M059J (cell line): ENCODE measurements at places on chromosomes 3 and 15. TPM values are rescaled to one million over a fixed set of nuclear protein-coding genes. Genes with fewer than 3 reads are reported as not detected.

PXK gene
- 27.1 and 32.2 TPM in 2 replicates for total RNA-seq

DNA sequence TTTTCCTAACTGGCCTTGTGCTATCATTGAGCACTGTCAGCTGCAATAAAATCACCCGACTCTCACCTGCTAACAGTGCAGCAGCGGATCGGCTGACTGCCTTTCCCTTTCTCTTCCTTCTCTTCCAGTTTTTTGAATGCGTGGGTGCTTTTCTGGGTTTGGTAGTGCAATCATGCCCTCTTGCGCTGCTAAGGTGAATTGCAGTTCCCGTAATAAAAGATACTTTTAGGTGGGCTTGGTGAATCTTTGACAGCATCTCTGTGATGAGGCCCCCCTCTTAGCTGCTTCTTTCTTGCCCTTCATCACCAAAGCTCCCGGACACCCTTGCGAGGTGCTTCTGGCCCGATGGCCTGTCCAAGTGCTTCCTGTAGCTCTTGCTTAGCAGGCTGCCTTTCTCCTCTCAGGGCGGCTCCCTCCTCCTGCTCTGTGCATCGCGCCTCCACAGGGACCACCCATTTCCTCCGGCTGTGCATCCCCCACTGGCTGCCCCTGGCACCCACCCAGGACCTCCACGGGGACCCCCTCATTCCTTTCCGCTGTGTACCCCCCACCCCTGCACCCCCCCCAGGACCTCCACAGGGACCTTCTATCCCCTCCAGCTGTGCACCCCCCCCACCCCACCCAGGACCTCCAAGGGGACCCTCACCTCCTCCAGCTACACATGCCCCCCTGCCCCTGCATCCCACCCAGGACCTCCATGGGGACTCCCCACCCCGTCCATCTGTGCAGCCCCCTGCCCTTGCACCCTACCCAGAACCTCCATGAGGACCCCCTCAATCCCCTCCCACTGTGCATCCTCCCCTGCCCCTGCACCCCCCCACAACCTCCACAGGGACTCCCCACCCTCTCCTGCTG is 50.8 kb upstream of the RPL32 start:
- DNase-seq = peak; percentile 50

GOLGA8J gene
- total RNA-seq = 0.34 TPM in 1 of 2 replicates, not detected in the other

GOLGA6B gene
- total RNA-seq = not detected in 2 replicates

DNA sequence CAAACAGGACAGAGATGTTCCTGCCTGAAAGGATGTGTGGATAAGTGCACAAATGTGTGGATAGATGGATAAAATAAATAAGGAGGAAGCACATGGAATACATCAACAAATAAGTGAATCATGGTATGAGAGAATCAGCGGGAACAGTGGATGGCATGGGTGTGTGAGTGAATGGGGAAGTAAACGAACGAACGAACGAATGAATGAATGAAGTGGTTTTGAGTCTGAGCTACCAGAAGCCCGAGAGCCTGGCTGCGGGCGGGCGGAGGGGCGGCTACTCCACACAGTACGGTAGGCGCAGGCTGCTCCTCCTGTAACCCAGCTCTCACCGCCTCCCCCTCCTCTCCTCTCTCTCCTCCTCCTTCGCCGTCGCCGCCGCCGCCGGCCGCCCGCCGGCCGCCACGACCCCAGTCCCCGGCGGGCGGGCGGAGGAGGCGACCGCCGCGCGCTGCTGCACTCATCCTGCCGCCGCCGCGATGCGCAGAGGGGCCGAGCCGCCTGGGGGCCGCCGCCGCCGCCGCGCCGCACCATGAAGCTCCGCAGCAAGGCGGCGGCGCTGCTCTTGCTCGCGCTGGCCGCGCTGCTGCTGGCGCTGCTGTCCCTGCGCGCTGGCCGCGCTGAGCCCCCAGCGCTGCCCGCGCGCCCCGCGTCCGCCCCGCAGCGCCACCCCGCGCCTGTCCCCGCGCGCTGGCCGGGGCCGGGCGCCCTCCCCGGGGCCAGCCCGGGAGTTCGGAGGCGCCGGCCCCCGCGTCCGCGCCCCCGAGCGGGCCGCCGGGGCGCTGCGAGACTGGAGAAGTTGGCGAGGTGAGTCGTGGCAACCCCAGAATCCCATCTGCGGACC is at the start of gene GXYLT2:
Gene GXYLT2 (plus strand): TSS at position 342 of the 841 bp plus-strand sequence. CDS start 188 bp downstream, at position 530.
- peak; percentile 53 for DNase-seq

C3orf70 gene
- not detected in 2 replicates for total RNA-seq

DNA sequence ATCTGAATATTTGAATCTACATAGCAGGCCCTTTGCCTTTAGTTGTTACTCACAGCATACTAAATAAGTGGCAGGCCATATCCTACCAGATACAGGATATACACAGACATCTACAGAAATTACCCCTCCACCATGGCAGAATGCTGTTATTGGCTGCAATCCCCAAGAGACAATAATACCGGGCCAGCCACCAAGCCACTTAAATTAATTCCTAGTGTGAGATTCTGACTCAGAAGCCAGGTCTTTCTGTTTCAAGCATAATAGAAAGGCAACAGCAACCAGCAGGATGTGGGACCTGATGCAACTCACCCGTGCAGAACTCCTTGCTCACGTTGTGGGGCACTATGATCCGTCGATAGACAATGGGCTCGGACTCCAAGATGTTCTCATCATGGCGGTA is 39.8 kb downstream of the CLK3 start:
- DNase-seq = no peak

ZPLD1 gene
- total RNA-seq = 0.20 TPM in 1 of 2 replicates, not detected in the other

DNA sequence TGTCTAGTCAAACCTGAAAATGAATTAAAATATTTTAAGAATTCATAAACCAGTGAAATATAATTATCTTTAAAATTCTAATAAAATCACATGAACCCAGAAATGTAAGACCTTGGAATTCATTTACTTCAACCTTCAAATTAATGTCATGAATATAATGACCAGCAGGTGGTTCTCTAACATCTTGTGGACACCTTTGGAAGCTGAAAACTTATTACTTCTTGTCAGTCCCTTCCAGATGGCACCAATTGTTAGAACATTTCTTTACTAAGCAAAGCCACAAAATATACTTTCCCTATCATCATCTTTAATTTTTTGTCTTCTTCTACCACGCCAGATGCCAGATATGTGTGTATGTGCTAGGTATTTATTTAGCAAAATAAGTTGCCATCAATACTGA is 240.0 kb downstream of the MBNL1 start:
- DNase-seq = peak; percentile 36

DNA sequence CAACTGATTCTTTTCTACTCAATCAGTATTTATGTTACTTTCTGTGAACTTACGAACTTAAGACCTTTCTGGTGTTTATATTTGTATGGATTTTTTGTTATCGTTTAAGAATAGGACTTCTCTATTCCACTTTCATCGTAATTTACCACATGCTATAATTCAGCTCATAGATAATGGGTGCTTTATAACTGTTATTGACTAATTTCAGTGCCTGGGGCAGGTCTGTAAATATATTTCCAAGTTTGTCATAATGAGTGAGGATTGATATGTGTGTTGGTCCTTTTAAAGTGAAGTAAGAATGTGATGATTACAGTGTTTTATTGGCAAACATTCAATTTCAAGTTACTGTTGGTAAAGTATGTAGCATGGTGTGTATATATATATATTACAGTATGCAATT is 1.8 kb upstream of the NAALADL2 start:
- DNase-seq = no peak

DNA sequence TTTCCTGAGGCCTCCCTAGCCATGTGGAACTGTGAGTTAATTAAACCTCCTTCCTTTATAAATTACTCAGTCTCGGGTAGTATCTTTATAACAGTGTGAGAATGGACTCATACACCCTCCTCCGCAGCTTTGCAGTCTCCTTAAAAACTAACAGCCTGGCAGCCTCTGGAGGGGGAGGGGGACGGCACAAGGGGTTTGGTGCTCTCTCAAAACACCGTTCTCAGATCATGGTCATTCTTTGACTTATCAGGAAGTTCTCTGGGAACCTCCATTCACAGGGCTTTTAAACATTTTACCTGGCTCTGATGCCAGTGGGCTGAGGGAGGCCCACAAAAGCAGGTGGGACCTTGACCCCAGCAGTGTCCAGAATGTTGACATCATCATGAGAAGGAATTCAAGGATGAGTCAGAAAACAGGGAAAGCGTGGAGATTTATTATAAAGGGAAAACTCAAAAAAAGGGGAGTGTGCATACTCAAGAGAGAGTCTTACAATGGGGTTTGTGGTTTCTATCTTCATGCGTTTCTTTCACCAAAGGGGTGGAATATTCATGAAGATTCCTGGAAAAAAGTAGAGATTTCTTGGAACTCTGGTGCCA is 43.9 kb downstream of the ONECUT1 start:
- no peak for DNase-seq

- no peak for DNase-seq
These were observed 62.9 kb downstream of the KLF13 start for GRCh38 chr15:31389576-31389975.

CCR3 gene
- total RNA-seq = 0.20 TPM in 1 of 2 replicates, not detected in the other

DNA sequence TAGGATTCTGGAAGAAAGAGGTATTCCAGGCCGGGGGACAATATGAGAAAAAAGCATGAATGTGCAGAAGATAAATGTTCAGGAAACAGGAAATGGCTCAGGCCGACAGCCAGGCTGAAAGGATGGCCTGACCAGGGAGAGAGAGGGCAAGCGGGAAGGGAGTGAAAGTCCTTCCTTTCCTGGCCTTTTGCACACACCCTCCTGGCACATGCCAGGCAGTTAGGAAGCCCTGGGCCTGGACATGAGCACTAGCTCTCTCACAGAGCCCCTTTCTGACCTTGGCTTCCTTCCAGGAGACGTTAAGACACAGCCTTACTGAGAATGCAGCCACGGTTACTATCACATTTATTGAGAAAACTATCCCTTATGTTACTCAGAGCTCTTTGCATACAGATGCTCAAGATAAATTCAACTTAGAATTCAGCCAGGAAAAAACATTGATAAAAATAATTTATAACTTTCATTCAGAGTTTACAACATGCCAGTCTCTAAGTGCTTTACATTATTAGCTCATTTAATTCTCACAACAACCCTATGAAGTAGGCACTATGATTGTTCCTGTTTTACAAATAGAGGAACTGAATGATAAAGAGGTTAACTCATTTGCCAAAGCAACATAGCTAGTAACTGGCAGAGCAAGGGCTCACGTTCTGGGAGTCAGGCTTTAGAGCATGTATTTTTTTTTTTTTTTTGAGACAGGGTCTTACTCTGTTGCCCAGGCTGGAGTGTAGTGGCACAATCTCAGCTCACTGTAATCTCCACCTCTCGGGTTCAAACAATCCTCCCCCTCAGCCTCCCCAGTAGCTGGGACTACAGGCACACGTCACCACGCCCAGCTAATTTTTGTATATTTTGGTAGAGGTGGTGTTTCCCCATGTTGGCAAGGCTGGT is 39.4 kb upstream of the SMAD3 start:
- DNase-seq = peak; percentile 91

DNA sequence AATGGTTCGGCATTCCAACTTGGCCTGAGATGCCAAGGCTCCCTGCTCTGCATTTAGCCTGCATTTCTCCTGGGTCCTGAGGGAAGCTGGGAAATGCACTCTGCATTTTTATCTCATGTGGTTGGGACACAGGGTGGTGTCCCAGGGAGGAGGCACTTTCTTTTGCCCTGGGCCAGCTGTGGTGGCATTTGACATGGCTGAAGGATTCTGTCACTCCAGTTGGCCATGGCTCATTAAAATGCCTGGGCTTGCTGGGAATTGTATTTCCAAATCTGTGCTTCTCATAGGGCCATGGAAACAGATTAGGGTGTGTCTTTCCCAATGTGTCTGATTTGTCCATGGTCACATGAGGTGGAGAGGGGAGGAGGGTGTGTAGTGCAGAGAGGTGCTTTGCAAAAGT is 128.3 kb upstream of the RGMA start:
- no peak for DNase-seq

ACTR8 gene
- 14.3 and 16.0 TPM in 2 replicates for total RNA-seq

CD200 gene
- total RNA-seq = 0.15 and 0.20 TPM in 2 replicates

C3orf18 gene
- total RNA-seq = 0.05 and 2.7 TPM in 2 replicates

DNA sequence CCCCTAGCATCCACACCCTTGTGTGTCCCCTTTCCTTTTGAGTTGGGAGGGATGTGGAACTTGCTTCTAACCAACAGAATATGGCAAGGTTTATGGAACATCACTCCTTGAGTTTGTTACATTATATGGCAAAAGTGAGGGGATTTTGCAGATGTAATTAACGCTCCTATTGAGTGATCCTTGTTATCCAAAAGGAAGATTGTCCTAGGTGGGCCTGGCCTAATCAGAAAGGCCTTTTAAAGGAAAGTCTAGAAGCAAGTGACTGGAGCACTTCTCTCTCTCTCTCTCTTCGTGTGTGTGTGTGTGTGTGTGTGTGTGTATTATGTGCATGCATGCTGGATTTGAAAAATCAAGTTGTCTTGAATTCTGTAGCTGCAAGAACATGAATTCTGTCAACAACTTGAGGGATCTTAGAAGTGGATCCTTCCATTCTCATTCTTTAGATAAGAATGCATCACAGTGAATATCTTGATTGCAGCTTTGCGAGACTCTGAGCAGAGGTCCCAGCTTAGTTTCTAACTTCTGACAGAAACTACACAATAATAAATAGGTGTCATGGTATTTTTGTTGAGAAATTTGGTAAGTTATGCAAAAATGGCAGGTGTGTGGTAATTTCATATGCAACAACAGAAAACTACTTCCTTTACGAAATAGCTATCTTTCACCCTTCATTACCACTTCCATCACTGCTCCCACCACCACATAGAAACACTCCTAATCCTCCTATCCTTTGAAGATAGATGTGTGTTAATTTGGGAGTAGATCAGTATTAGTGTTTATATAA is 360.9 kb upstream of the CBLB start:
- DNase-seq = no peak

GRCh38 chr15:31254431-31255175 is 72.0 kb upstream of the KLF13 start:
- no peak for DNase-seq

DNA sequence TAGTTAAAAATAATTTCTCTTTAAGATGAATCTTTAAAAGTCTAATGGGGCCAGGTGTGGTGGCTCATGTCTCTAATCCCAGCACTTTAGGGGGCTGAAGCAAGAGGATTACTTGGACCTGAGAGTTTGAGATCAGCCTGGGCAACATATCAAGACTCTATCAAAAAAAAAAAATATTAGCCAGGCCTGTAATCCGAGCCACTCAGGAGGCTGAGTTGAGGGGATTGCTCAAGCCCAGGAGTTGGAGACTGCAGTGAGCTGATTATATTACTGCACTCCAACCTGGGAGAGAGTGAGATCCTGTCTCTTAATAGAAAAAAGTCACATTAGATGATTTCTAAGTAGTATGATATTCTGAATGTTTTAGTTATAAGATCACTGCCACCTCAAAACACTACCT is 322.0 kb upstream of the MANF start:
- no peak for DNase-seq
